ENCODE measurements at places on chromosomes 1 and 21. TPM values are rescaled to one million over a fixed set of nuclear protein-coding genes. Genes with fewer than 3 reads are reported as not detected.

DNA sequence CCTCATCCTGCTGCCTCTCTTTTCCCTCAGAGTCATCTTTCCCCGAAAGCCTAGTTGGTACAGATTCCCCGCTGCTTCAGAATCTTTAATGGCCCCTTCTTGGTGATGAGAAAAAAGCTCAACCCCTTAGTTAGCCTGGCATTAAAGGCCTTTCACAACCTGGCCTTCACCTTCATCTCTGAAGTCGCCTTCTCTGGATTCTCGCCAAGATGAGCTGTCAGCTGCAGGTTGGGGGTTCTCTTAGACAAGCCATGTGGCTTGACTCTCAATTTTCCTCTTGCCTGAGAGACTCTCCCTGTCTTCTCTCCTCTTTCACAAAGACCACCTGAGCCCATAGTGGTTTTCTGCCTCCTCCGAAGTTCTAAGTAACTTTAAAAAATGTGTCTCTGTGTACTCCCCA, 15.5 kb upstream of the DISC1 start:
- H3K36me3 ChIP-seq: no peaks in the 10 kb centered on the region
- DNase-seq: no peak
- H3K27ac ChIP-seq: no peak overlapping the region
- peaks cover 39% of the 10 kb centered on the region for H3K4me1 ChIP-seq
- H3K4me3 ChIP-seq: no peak overlapping the region

DNA sequence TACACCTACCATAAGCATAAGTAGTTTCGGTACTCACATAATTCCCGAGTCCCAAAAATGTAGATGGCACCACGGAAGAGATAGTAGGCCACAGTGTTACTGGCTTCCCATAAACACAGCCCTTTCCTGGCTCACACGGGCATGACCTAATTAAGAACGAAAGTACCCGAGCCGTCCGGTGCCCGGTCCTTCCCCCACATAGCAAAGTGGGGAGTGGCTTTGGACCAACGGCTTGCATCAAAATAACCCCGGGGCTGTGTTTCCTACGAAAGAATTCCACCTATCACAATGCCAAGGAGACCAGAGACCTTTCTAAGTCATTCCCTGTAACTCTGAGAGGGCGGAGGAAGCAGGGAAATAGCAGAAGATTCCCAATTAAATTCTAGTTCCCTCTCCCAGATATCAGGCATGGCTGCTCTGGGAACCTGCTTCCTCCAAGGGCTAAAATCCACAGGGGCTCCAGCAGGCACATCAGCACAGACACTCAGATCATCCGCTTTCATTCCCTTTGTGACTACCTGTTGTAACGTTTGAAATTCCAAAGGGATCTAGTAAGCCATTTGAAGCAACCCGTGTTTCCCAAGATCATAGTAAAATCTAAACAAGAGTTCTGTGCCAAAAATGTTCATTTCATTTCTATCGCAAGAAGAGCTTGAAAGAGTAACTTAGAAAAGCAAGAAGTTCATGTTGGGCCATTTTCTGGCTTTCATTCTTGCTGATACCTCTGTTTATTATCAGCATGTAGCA, at the start of gene TMPRSS3:
TSS of gene TMPRSS3 (minus strand) at position 148 of the 747 bp plus-strand sequence. CDS start 635 bp downstream, outside the sequence.
- H3K27me3 ChIP-seq: no peaks in the 10 kb centered on the region
- peaks cover 48% of the 10 kb centered on the region for H3K4me1 ChIP-seq
- no peaks in the 10 kb centered on the region for H3K36me3 ChIP-seq
- H3K4me3 ChIP-seq: no peak within 1 kb of the TSS

Gene CFH
- total RNA-seq: 11.8 TPM

DNA sequence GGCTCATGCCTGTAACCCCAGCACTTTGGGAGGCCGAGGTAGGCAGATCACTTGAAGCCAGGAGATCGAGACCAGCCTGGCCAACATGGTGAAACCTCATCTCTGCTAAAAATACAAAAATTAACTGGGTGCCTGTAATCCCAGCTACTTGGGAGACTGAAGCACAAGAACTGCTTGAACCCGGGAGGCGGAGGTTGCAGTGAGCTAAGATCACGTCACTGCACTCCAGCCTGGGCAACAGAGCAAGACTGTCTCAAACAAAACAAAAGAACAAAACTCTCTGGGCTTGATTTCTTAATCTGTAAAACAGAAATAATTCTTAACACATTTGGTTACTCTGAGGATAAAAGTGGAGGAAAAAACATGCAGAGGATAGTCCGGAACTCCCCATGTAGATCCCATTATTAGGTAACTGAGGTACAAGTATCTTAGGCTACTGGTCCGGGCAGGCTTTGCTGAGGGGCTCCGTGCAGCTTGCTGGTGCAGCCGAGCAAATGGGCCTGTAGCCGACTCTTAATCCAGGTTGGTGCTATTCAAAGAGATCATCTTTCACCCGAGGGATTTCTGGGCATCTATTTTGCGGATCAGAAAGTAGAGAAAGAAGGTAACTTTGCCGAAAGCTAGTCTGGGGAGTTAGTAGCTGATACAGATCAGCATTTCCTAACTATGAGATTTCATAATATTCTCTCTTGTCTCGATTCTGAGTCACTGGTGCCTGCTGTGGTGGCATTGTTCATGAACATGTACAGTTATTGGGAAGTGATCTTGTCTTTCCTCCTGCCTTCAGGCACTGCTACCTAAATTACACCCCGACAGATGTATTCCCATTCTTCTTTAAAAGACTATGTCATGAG, 56.8 kb downstream of the NFIA start:
- no peak for DNase-seq
- H3K4me1 ChIP-seq: no peaks in the 10 kb centered on the region
- H3K4me3 ChIP-seq: no peak overlapping the region

- no peaks in the 10 kb centered on the region for H3K27me3 ChIP-seq
- peak overlapping the region; percentile 39 for H3K27ac ChIP-seq
- DNase-seq: no peak
- H3K4me3 ChIP-seq: no peak overlapping the region
Measured at GRCh38 chr1:35452106-35452774, 105.0 kb downstream of the KIAA0319L start.

- no peak overlapping the region for H3K27ac ChIP-seq
- no peak overlapping the region for H3K4me3 ChIP-seq
- H3K36me3 ChIP-seq: no peaks in the 10 kb centered on the region
- no peaks in the 10 kb centered on the region for H3K27me3 ChIP-seq
- no peak for DNase-seq
Measured at GRCh38 chr1:99110140-99111041, 105.7 kb upstream of the PLPPR5 start.

- no peak for DNase-seq
- H3K4me1 ChIP-seq: peaks cover 2% of the 10 kb centered on the region
- no peak overlapping the region for H3K27ac ChIP-seq
- no peaks in the 10 kb centered on the region for H3K36me3 ChIP-seq
- no peak overlapping the region for H3K4me3 ChIP-seq
Measured at GRCh38 chr1:180854456-180854855, 58.2 kb upstream of the KIAA1614 start.

- no peaks in the 10 kb centered on the region for H3K4me1 ChIP-seq
- no peak overlapping the region for H3K4me3 ChIP-seq
- no peaks in the 10 kb centered on the region for H3K36me3 ChIP-seq
- DNase-seq: no peak
- no peak overlapping the region for H3K27ac ChIP-seq
Measured at GRCh38 chr1:67590329-67590728, 94.7 kb upstream of the GADD45A start.

Gene ADAMTSL4
- 0.30 TPM for total RNA-seq

- no peaks in the 10 kb centered on the region for H3K36me3 ChIP-seq
- no peak overlapping the region for H3K4me3 ChIP-seq
- DNase-seq: no peak
Measured at GRCh38 chr1:221344693-221345092, 397.2 kb downstream of the DUSP10 start.

DNA sequence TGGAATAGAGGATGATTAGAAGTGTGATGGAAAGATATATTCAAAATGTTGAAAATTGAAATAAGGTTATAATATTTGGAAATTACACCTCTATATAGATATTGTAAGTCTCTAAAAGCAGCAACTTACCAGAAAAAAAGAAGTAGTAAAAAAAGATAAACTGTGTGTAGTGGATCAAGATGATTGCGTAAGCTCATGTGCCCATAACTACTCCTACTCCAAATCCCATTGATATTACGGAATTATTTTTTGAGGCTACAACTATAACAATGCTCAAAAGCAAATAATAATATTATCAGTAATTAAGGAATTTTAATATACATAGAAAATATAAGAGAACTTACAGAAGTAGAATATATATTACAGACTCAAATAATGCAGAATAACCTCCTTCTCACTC, 33.6 kb downstream of the CATSPERE start:
- no peaks in the 10 kb centered on the region for H3K36me3 ChIP-seq
- no peak overlapping the region for H3K4me3 ChIP-seq
- no peak for DNase-seq
- H3K27me3 ChIP-seq: no peaks in the 10 kb centered on the region
- H3K27ac ChIP-seq: no peak overlapping the region
- no peaks in the 10 kb centered on the region for H3K4me1 ChIP-seq

DNA sequence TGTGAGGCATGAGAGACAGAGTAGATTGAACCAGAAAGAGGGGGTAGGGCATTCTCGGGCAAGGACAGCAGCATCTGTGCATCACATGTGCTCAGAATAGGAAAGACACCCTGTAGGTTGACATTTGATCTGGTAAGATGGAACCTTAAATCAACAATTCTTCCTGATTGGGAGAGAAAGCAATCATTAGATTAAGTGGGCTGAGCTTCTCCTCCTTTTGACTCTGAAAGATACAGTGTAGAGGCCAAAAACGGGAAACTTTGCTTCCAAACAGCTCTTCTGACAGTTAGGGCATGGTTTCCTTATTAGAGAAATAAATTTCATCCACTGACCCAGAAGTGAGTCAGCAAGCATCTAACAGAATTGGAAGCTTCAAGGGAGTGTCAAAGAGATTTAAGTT, 9.7 kb downstream of the KIF14 start:
- no peaks in the 10 kb centered on the region for H3K4me1 ChIP-seq
- H3K36me3 ChIP-seq: no peaks in the 10 kb centered on the region
- H3K4me3 ChIP-seq: no peak overlapping the region
- no peak overlapping the region for H3K27ac ChIP-seq
- no peaks in the 10 kb centered on the region for H3K27me3 ChIP-seq
- no peak for DNase-seq

DNA sequence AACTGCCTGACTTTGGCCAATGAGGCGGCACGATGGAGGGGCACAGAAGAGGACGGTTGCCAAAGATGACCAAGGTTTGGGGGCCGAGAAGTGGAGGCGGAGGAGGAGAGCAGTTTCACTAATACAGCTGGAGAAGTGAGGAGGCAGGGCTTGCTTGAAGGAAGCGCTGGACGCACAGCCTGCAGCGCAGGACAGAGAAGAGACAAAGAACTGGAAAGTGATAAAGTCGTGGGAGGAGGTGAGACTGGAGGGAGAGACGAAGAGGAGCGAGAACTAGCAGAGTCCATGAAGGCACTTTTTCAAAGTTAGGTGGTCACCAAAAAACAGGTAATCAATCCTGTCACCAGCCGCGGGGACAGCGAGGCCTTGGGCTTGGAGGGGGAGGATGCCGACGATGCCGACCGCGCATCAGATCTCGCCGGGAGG, 771 bp downstream of the PACC1 start:
- H3K4me3 ChIP-seq: peak overlapping the region; percentile 90
- peak; percentile 35 for DNase-seq
- H3K36me3 ChIP-seq: peaks cover 7% of the 10 kb centered on the region

DNA sequence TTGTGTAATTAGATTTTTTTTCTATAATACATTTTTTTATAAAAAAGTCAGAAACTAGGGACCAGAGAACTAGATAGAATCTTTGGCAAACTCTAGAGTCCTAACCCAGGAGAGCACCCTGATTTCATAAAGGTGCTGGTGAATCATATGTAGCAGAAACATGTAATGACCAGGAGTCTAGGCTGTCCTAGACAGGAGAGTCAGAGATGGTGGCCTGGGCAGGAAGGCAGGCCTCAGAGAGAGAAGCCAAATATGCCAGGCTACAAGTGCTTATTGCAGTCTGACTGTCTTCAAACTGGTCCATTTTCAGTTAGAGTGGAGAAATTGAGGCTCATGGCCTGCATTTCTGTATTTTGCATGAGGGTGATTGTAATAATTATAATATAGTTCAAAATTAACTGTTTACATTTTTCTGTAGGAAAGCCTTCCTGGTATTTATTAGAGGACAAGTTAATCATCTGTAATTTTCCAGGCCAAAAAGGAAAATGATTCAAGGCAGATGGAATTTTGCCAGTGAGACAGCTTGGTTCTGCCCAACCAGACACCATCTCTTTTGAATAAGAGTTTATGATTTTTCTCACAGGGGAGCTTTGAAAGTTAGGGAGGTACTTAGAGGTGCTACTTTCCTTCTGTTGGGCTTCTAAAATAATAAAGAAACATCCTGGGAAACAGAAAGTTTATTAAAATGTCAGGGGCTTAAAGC, 129.8 kb downstream of the S1PR1 start:
- no peak overlapping the region for H3K4me3 ChIP-seq
- H3K27ac ChIP-seq: no peak overlapping the region
- H3K36me3 ChIP-seq: no peaks in the 10 kb centered on the region
- no peaks in the 10 kb centered on the region for H3K4me1 ChIP-seq
- no peak for DNase-seq
- no peaks in the 10 kb centered on the region for H3K27me3 ChIP-seq

DNA sequence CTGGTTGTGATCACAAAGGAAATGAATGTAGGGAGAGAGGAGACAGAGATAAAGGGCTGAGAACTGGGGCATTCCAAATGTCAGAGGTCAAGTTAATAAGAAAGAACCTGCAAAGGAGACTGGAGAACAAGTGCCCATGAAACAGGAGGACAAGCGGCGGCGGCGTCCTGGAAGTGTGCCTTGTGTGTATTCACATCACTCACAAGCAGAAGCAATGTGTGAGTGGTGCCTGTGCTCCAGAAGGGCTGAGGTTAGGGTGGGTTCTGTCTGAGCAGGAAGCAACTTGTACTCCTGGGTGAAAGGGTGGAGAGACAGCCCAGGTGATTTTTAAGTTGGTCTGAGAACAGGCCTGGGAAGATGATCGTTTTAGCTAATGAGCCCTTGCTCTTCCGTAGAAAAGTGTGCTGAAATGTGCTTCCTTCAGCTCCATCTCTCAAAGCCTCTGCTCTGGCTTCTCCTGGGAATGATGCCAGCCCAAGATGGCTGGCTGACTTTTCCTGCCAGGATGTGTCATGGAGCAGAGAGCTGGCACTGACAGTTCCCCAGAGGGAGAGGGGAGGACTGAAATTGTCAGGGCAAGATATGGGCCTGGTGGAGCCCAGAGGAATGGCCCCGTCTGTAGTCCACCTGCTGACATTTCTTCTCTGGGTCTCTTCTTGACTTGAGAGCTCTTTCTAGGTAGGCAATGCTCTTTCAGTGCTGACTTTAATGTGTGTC, 25.1 kb upstream of the PLEKHA6 start:
- H3K4me1 ChIP-seq: peaks cover 7% of the 10 kb centered on the region
- H3K4me3 ChIP-seq: no peak overlapping the region
- no peak overlapping the region for H3K27ac ChIP-seq
- no peaks in the 10 kb centered on the region for H3K36me3 ChIP-seq
- no peaks in the 10 kb centered on the region for H3K27me3 ChIP-seq

Gene GDAP2
- total RNA-seq: 21.0 TPM

DNA sequence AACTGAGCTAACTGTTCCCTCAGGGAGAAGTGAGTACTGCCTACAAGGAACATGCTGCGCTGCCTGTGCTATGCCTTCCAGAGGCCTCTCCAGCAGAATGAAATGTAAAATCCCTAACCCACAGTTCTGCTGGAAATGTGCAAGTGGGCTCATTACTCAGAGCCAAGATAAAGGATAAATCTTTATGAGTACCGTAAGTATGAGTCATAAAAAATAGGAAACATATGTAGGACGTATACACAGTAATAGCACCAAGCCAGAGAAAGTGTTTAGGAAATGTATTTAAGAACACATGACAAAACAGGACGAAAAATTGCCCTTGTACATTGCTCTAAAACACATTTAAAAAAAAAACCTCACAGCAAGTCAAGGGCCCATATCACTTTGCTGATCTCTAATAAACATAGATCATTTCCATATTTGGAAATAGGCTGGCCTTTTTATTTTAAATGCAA, 104.6 kb downstream of the TGFBR3 start:
- H3K27me3 ChIP-seq: no peaks in the 10 kb centered on the region
- H3K4me3 ChIP-seq: no peak overlapping the region
- no peak for DNase-seq
- no peaks in the 10 kb centered on the region for H3K4me1 ChIP-seq

All from T-cell (primary cell).